HEK293T (cell line): ENCODE measurements at places on chromosomes 13 and 19.

DNA sequence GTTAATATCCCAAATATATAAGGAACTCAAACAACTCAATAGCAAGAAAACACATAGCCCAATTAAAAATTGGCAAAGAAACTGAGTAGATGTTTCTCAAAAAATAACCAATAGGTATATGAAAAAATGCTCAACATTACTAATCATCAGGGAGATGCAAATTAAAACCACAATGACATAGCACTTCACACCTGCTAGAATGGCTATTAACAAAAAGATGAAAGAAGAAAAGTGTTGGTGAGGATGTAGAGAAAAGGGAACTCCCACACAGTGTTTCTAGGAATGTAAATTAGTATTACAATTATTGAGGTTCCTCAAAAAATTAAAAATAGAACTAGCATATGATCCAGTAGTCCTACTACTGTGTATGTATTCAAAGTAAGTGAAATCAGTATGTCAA lies 1212.8 kb downstream of the DIAPH3 start:
- no peak for DNase-seq

DNA sequence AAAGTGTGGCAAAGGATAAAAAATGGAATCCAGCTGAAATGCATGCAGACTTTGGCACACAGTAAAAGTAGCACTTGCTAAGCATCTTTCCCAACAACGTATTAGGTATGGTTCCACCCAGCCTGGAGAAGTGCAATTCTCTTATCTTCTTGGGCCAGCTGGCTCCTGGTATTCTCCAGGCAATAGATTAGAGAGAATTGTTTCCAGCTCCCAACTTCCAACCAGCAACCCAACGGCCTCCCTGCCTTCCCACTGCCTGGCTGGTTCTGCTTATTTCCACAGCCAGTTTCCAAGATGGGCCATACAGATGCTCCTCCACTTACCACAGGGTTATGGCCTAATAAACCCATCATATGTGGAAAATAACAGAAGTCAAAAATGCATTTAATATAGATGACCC lies 133.4 kb downstream of the OXGR1 start:
- no peak for DNase-seq

DNA sequence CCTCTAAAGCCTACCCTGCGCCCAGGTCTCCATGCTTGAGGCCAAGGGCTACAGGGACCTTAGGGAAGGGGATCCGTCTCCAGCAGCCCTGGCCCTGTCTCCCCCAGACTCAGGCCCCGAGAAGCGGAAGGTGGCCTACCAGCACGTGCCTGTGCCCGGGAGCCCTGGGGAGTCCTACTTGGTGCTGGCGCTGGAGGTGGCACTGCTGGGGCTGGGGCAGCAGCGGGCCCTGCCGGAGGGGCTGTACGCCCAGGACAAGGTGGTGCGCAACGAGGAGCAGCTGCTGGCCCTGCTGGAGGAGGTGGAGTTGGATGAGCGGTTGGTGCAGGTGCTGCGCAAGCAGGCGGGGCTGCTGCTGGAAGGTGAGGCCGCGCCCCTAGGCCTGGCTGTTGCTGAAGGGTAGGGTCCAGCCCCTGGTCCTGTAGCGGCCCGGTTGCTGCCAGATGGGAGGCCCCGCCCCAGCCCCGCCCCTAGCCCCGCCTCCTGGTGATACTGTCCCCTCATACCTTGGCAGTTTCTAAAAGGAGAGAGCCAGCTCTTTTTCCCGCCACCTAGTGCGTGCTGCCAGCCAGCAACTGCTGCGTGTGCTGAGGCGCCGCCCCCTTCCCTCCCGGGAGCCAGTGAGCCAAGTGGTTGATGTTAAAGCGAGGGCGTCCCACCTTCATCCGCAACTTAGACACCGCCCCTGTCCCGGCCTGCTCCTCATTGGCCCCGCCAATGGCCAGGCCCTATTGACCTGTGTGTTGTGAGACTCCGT lies 22.6 kb downstream of the ZSWIM4 start:
- DNase-seq: no peak

GRCh38 chr19:17530586-17530985 lies 19.1 kb downstream of the PGLS start:
- DNase-seq: no peak

GRCh38 chr19:15556634-15557181 lies 48.4 kb downstream of the CYP4F22 start:
- no peak for DNase-seq

DNA sequence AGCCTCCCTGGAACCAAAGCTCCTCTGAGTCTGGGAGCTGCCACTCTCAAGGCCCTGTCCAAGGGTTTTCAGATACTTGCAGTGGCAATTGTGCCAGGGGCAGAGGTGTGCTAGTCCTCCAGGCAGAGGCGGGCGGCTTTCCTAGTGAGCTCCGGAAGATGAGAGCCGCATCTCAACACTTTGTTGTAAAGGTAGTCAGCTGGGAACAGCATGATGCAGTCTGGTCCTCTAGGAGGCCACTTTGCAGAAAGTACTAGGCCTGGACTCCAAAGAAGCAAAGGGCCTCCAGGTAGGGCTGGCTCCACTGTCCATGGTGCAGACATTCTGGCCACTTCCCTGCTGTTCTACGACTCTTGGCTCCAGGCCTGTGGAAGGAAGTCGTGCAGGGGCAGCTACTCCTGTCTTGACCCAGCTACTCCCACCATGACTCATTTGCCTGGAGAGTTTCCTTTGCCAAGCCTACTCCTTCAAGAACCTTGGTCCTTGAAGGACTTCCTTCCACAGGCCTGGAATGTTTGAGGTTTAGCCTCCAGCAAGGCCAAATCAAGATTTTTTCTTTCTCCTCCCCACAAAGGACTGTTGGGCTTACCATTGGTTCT lies 9.9 kb upstream of the ZNF536 start:
- DNase-seq: no peak

DNA sequence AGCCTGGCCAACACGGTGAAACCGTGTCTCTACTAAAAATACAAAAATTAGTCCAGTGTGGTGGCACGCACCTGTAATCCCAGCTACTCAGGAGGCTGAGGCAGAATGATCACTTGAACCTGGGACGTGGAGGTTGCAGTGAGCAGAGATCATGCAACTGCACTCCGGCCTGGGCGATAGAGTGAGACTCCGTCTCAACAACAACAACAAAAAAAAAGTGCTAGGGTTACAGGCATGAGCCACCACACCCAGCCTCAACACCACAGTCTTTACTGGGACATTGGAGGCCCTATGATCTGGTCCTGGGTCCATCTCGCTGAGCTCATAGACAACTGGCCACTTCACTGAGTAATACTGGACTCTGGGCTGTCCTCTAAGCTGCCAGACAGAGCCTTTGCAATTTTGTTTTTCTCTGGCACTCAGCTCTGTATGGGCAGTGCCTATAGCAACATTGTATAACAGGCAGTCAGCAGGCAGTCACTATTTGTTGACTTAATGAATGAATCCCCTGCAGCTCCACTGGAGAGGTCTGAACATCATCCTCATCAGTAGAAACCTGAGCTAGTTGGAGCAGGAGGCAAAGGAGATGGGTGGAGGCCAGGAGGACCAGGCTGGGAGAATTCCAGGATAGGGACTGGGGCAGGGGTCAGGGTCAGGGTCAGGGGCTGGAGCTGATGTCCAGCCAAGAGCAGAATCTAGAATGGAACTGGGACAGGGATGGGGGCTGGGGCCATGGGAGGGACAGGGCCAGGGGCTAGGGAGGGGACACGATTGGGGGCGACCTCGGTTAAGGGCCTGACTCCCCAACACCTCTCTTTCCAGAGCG lies 8.1 kb downstream of the BLOC1S3 start:
- no peak for DNase-seq

- no peak for DNase-seq
Measured at GRCh38 chr19:28468701-28469459, 744.1 kb downstream of the UQCRFS1 start.

- DNase-seq: no peak
Measured at GRCh38 chr19:35253316-35254286, 4.8 kb downstream of the LSR start.

- no peak for DNase-seq
Measured at GRCh38 chr13:51502153-51502651, 49.4 kb upstream of the INTS6 start.

DNA sequence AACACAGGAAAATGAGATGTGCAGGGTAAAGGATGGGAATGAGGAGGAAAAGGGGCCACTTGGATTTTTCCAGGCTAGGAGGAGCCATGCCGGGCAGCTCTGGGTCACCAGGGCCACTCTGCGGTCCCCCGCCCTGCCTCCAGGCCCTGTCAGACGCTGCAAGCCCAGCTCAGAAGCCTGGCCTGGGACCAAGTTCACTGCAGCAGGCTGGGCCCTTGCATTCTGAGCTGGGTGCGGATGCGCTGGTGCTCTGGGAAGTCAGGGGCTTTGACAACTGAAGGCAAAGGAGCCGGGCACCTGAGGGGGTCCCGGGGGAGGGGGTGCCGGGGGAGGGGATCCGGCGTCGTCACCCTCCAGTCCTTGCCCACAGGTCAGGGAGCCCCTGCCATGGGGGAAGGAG lies 77.5 kb downstream of the WTIP start:
- DNase-seq: no peak

DNA sequence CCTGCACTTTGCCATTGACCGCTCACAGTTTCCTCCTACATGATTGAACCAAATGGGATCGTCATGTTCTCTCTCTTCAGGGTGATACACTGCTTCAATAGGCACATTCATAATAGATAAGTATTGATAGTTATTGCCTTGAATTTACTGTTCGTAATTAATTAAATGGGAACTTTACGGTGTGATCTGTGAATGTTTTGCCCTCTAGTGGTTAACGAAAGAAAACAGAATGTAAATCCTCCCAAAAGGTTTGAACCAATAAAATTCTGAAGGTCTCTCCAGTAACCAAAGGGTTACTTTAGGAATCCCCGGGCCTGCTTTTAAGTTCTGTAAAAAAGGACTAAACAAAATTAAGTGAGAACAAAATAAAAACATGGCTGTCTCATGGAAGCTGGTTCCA lies 389.3 kb downstream of the DACH1 start:
- DNase-seq: no peak

GRCh38 chr13:113561417-113562084 lies 23.0 kb upstream of the TFDP1 start:
- no peak for DNase-seq

DNA sequence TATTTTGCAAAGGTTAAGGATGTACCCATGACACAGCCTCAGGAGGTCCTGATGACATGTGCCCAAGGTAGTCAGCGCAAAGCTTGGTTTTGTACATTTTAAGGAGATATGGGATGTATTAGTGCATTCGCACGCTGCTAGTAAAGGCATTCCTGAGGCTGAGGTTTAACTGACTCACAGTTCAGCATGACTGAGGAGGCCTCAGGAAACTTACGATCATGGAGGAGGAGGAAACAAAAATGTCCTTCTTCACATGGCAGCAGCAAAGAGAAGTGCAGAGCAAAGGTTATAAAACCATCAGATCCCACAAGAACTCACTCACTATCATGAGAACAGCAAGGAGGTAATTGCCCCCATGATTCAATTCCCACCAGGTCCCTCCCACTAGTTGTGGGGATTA lies 1017.4 kb downstream of the EFNB2 start:
- no peak for DNase-seq

DNA sequence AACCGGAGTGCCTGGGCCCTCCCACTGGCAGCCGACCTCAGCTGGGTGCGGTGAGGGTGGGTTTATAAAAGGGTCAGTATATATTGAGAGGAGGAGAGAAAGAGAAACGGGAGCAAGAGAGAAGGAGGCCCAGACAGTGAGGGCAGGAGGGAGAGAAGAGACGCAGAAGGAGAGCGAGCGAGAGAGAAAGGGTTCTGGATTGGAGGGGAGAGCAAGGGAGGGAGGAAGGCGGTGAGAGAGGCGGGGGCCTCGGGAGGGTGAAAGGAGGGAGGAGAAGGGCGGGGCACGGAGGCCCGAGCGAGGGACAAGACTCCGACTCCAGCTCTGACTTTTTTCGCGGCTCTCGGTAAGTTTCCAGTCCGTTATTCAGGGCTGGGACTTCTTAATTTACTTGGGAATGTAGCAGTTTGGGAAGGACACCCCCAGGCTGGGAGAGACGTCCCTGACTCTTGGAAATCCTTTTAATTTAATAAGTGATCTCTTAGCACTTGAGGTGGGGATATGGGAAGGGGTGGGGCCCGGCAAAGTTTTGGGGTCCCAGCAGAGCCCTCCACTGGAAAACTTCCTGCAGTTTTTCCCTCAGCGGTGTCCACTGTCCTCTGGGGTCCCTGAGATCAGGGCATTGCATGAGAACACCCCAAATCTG lies at the start of gene EMP3:
Gene EMP3 (plus strand): TSS at position 288 of the 646 bp plus-strand sequence. CDS start 1,293 bp downstream, outside the sequence.
- peak; percentile 68 for DNase-seq
